ENCODE measurements at places on chromosomes 4 and X.

DNA sequence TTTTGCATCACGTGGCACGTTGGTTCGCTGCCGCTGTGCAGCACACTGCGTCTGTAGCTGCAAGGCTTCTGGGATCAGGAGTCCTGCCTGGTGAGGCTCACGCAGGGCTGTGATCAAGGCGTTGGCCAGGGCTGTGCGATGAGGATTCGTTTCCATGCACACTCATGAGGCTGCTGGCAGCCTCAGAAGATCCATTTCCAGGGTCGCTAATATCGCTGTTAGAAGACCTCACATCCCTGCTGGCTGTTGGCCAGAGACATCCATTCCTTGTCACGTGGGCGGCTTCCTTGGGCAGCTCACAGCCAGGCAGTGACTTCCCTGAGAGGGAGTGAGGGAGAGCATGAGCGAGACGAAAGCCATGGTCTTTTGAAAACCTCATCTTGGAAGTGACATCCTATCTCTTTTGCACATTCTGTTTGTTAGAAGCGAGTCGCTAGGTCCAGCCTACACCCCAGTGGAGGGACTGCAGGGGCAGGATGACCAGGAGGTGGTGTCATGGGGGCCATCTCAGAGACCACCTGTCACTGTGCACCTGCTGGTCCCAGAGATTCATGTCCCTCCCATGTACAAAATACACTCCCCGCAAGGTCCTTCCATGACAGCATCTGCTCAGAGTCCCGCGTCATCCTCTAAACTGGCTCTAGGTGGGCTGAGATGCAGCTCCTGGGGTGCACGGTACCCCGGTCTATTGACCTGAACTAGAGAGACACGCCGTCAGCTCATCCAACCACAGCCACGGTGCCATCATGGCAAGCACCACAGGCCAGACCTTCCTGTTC, 12.2 kb downstream of the RGS12 start:
- DNase-seq, result no peak

DNA sequence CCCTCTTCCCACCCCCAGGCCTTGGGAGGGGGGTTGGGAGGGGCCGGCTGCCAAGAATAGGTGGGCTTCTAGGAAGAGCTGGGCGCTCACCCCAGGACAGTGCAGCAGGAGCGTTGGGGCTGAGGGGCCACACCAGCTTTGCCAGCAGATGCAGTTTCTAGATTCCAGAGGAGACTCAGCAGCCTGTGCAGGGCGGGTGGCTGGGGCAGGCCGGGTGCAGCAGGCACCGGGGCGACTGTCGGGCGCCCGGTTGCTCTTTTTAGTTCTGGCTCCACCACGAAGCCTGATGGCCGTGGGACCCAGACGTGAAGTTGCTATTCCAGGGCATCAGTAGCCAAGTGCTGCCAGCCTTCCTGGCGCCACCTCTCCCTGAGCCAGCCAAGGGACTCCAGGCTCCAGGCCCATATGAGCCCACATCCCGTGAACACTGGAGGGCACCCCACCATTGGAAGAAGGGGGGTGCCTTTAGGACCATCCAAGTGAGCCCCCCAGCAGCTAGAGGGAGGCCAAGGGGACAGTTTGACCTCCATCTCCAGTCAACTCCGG, 5.8 kb downstream of the SSR4 start:
- DNase-seq, result no peak

DNA sequence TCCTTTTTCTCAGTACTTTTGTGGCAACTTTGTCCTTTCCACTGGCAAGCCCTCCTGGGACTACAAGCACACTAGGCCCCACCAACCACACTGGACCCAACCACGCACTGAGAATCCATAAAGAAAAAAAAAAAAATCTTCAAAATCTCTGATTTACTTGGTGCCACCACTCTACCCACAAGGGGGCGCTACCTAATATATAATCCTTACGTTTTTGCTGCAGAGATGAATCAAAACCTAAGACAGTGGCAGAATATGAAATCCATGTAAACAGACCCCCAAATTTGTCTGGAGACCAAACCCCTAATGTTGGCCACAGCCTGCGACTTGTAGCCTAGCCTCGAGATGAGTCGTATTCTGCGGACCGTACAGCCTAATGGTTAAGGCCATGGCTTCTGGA, 63.5 kb upstream of the ARHGAP36 start:
- no peak for DNase-seq

- no peak for DNase-seq
These were observed 646.0 kb upstream of the PITX2 start for GRCh38 chr4:111268769-111269414.

- DNase-seq, result no peak
These were observed 15.1 kb downstream of the MCF2 start for GRCh38 chrX:139692908-139693307.

DNA sequence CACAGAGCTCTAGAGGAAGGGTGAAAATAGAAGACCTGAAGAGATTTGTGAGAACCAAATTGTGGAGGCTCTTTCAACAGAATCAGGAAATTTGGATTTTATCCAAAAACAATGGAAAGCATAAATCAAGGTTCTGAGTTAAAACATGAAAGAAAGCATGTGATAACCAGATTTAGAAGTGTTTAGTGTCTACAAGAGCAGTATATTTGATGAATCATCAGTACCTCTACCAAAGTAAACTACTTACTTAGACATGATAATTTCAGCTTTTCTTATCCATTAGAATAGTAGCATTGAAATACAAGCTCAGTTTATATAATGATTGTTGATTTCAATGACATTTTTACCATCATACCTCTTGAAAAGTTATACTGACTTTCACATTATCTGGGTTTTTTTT, 25.9 kb upstream of the INTU start:
- no peak for DNase-seq
